ENCODE measurements at places on chromosomes 13 and 19. TPM values are rescaled to one million over a fixed set of nuclear protein-coding genes. Genes with fewer than 3 reads are reported as not detected.

- no peak for DNase-seq
These were observed 311.6 kb downstream of the MZT1 start for GRCh38 chr13:72415817-72416216.

The SLC25A41 gene
- 0.44 TPM for polyA plus RNA-seq

DNA sequence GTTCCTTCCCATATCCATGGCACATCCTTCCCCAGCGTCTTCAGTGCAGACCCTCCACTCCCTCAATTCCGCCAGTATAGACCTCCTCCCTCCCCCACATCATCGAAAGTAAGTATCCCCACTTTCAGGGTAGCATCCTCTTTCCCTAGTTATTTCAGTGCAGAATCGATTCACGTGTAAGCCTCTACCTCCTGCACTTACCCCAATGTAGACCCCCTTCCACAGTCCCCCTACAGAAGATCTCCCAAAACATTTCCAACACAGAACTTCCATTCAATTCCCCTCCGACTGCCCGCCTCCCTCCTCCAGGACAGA lies 664 bp downstream of the IRF3 start:
- DNase-seq, result no peak

GRCh38 chr13:105446197-105446596 lies 1089.3 kb downstream of the EFNB2 start:
- no peak for DNase-seq

- no peak for DNase-seq
These were observed 122.6 kb upstream of the SLC10A2 start for GRCh38 chr13:103188713-103189326.

DNA sequence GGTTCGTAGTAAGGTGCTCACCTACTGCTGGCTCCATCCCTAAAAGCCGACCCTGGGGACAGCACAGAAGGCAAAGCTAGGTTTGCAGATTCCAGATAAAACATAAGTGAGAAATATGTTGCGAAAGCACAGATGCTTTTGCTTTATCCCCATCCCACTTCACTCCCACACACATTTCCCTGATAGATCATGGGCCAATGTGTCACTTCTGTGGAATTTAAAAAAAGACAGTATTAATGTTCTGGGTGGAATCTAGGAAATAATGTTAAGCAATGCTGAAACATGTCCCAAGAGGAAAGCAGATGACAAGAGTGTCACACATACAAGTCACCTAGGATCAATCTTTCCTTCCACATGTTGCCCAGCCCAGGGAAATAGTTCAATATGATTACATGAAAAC lies 661.0 kb upstream of the MIR17HG start:
- DNase-seq, result no peak

GRCh38 chr19:38707512-38708114 lies 36.7 kb downstream of the CAPN12 start:
- DNase-seq, result no peak

DNA sequence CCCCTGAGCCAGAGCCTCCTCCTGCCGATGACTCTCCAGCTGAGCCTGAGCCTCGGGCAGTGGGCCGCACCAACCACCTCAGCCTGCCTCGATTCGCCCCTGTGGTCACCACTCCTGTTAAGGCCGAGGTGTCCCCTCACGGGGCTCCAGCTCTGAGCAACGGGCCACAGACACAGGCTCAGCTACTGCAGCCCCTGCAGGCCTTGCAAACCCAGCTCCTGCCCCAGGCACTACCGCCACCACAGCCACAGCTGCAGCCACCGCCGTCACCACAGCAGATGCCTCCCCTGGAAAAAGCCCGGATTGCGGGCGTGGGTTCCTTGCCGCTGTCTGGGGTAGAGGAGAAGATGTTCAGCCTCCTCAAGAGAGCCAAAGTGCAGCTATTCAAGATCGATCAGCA lies 3.6 kb downstream of the KMT2B start:
- DNase-seq, result no peak

- no peak for DNase-seq
These were observed 43.8 kb downstream of the KLF12 start for GRCh38 chr13:74090397-74090796.

DNA sequence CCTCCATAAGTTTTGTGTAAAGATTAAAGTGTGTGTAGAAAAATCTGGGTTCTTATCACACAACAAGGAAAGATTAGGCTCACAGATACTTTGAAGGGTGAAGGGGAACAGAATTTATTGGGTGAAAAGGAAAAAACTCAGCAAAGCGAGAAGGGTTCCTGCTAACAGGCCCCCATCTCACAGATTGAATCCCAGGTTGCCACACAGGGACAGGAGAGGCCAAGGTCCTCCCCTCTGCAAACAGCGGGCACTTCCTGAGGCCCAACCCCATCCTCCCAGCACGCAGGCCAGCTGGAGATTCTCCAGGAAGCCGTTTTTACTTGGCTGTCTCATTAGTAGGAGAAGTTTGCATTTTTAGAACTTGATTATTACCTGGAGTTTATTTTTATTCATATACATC lies 15.2 kb upstream of the ERCC5 start:
- no peak for DNase-seq

DNA sequence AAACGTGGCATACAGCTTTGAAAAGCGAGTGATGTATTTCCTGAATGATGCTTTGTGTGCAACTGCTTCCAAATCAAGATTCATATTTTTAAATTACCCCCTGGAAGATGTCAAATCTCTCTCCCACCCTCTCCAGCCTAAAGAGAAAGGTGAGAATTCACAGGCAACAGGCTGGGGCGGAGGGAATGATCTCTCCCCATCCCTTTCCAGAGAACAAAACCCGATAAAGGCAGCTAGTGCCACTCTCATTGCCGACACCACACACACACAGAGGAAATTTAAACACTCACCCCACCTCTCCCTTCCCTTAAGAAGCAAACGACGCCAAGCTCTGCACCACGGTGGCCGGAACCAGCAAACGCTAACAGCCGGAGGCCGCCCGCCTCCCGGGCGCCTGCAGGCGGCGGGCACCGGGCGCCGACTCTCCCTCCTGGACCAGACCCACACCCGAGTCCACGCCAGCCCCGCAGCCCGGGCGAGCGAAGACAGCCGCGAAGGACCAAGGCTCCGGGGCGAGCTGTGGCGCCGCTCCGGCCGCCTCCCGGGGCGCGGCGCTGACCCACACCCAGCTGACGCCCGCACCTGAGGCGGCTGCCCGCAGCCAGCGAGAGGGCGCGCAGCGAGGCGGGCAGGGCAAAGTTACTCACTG lies 477 bp downstream of the LNX2 start:
- DNase-seq, result peak; percentile 14

DNA sequence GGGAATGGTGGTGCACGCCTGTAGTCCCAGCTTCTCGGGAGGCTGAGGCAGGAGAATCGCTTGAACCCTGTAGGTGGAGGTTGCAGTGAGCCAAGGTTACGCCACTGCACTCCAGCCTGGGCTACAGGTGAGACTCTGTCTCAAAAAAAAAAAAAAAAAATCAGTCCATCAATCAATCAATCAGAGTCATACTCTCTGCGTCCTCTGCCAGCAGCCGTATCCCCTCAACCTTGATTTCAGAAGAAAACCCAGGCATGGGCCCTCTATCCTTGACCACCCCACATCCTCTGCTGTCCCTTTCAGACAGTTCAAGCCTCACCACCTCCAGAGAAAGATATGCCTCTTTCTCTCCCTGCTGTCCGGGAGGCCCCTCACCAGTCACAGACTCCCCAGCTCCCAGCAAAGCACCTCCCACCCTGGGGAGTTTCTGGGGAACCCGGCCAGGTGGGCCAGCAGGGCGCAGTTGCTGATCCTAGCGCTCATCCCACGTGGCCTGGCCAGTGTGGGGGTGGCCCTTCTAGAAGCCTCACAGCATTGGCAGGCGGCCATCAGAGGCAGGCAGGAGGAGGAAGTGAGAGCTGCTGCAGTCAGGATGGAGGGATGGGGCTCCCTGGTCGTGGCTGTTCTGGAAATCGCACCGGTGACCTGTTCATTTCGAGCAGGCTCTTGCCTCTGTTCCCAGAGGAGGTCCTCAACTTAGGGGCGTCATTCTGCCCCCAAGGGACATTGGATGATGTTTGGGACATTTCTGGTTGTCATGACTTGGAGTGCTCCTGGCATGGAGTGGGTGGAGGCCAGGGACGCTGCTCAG lies 10.2 kb upstream of the JSRP1 start:
- no peak for DNase-seq

DNA sequence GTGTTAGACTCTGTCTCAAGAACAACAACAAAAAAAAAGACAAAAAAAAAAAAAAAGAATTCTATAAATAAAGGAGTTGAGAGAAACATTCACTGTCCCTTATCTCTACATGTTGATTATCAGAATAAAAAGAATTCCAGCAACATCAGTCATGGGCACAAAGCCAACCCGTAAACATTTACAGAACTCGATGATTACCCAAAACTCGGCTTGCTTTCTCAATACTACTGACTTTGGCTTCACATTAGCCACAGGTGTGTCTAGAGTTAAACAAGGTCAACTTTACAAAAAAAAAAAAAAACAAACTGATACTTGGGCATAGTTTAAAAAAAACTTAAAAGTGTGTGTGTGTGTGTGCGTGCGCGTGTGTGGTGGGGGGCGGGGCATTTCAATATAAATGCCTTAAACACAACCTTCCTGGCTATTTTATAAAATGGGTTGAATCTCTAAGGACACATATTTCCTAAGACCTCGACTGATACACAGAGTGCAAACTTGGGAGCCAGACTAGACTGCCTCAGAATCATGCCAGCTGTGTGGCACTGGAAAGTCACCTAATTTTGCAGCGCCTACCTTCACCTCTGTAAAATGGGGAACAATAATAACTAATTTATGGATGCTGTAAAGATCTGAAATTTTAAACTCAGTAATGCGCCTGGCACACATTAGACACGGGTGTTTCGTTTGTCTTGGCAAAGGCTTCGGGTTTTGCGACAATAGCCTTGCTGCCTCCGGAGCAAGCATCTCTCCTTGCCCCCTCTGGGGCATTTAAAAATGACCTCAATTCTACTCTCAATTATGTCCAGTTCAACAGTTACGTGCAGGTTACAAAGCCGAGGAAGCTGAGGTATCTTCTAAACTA lies 922 bp downstream of the EBPL start:
- DNase-seq, result no peak

The CCDC70 gene
- polyA plus RNA-seq, result not detected

- no peak for DNase-seq
These were observed 36.3 kb downstream of the SHISA2 start for GRCh38 chr13:26015271-26016125.

GRCh38 chr13:42017264-42017663 lies 31.2 kb upstream of the DGKH start:
- no peak for DNase-seq

- DNase-seq, result no peak
These were observed 17.3 kb downstream of the BICRA start for GRCh38 chr19:47626238-47626637.

- DNase-seq, result no peak
These were observed 25.9 kb upstream of the SPACA7 start for GRCh38 chr13:112350300-112350699.

GRCh38 chr13:34748073-34748472 lies 194.0 kb upstream of the NBEA start:
- DNase-seq, result no peak

- DNase-seq, result no peak
These were observed 59.6 kb downstream of the WDFY2 start for GRCh38 chr13:51643882-51644281.

The TSHZ3 gene
- polyA plus RNA-seq, result 12.3 TPM

DNA sequence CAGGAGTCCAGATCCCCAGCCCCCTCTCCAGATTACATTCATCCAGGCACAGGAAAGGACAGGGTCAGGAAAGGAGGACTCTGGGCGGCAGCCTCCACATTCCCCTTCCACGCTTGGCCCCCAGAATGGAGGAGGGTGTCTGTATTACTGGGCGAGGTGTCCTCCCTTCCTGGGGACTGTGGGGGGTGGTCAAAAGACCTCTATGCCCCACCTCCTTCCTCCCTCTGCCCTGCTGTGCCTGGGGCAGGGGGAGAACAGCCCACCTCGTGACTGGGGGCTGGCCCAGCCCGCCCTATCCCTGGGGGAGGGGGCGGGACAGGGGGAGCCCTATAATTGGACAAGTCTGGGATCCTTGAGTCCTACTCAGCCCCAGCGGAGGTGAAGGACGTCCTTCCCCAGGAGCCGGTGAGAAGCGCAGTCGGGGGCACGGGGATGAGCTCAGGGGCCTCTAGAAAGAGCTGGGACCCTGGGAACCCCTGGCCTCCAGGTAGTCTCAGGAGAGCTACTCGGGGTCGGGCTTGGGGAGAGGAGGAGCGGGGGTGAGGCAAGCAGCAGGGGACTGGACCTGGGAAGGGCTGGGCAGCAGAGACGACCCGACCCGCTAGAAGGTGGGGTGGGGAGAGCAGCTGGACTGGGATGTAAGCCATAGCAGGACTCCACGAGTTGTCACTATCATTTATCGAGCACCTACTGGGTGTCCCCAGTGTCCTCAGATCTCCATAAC lies at the start of gene APOE:
Gene APOE (plus strand): TSS at position 360 of the 724 bp plus-strand sequence. CDS start 829 bp downstream, outside the sequence.
- no peak for DNase-seq

GRCh38 chr13:58056426-58056825 lies 424.9 kb downstream of the PCDH17 start:
- no peak for DNase-seq

The KIR2DL1 gene
- 0.10 TPM for polyA plus RNA-seq

- no peak for DNase-seq
These were observed 170.4 kb downstream of the NHLRC3 start for GRCh38 chr13:39208636-39209035.

DNA sequence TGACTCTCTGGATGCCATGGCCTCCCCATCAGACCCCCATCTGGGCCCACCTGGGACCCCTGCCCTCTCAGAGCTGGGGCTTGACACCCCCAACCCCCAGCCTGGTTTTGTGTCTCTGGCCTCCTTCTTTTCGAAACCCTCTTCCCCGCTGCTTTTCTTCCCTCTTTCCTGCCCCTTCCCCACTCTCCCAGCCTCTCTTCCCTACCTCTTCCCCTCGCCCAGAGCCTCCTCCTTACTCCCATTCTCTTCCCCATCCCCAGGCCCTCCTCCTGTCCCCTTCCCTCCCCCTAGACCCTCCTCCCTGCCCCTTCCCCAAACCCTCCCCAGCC lies 2.1 kb downstream of the TNFSF9 start:
- DNase-seq, result no peak

DNA sequence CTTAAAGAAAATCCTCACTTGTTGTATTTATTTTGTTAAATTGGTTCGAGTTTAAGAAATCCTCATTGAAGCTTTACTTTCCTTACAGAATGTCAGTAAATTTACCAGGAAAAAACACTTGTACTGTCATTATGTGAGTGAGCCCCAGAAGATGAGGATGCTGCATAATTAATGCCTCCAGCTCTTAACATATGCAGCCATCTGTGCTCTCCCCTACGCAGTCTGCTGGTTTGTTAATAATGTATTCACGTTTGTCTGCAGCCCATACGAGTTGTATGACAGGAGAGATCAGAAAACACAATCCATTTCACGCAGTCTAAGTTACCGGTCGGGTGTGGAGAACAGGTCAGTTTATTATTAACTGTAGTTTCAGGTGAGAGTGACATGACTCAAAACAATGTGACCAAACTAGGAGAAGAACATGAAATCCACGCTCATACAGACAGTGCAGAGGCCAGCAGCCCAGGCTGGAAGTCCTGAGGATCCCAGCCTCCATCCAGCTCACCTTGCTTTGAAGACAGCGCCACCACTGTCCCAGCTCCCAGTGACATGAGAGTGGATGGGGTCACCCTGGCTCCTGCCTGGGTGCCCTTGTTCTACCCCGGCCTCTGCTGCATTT lies 19.8 kb upstream of the ATP11A start:
- no peak for DNase-seq
